ENCODE measurements at places on chromosomes 5 and 9.

GRCh38 chr9:132487351-132487791 is 77.4 kb downstream of the CFAP77 start:
- DNase-seq: no peak

- no peak for DNase-seq
These were observed 1.1 kb downstream of the MVB12B start for GRCh38 chr9:126327714-126328185.

- no peak for DNase-seq
These were observed 13.1 kb downstream of the TMOD1 start for GRCh38 chr9:97514531-97514930.

GRCh38 chr9:84438391-84438790 is 97.8 kb upstream of the SLC28A3 start:
- no peak for DNase-seq

DNA sequence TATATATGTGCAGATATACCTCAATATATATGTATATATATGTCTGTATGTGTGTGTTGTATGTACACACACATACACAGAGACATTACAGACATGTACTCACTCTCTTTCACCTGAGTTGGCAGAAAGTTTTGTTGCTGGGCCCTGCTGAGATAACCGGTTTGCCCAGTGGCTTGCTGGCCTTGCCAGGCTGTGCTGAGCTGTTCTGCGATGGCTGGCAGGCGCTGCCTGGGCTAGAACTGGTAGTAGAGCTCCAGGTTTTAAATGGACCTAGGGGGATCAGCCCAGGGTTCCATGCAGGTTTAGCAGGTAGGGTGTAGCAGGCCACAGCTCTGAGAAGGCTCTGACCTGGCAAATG is 394.3 kb downstream of the GADD45G start:
- DNase-seq: no peak

GRCh38 chr5:140114341-140115185 is 654 bp downstream of the PURA start:
- no peak for DNase-seq

GRCh38 chr5:55022450-55022849 is 1.6 kb upstream of the GZMK start:
- DNase-seq: no peak

DNA sequence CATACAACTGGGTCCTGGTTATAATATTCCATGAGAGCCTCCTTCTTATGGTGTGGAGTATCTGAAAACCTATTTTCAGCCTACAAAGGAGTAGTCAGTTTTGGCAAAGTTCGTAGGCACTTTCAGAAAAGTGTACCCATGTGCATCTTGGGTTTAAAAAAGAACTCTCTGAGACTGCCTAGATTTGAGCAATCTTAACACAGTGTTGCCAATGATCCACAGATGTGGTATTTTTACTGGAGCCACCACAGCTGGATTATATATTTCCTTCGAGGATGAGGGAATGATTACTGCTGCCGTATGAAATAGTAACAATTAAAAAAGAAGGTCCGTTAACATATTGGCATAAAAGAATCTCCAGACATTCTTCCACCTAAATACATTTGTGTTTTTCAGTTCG is 1.1 kb downstream of the PALM2AKAP2 start:
- no peak for DNase-seq

DNA sequence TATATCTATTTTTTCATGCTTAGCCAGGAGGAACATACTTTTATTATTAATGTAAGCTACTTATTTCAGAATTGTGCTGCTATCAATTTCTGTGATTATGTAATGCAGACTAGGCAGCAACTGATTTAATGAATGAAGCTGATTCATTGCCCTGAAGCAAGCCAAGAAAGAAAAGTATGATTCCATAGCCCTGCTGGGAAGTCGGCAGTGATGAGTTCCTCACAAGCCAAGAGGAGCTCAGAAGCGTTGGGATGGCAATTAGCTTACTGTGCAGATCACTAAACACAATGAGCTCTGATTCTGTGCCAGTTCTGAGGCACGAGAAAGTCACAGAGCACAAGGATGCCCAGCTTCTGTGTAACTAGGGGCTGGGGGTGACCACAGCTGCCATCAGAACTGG is 254.3 kb upstream of the KLF9 start:
- DNase-seq: no peak

DNA sequence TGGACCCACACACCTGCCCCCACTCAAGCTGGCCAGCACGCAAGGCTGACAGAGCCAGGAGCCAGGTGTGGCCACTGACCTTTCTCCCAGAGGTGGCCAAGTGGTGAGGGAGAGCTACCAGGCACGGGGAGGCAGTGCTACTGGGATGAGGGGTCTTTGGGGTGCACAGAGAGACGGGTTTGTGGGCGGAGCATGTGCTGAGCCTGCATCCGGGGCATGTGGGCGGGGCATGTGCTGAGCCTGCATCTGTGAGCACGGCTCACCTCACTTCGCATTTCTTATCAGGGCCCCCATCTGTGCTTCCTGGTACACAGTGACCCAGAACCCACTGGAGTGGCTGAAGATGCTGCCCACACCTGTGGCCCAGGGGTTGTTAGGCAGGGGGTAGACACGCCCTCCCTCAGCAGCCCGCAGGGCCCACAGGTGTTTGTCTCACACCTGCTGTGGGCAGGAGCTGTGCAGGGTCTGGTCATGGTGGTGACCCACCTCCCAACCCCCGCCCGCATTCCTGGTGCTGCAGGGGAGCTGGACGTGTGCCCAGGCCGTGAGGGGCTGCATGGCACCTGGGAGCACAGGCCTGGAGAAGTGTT is 21.5 kb downstream of the CCDC187 start:
- no peak for DNase-seq

DNA sequence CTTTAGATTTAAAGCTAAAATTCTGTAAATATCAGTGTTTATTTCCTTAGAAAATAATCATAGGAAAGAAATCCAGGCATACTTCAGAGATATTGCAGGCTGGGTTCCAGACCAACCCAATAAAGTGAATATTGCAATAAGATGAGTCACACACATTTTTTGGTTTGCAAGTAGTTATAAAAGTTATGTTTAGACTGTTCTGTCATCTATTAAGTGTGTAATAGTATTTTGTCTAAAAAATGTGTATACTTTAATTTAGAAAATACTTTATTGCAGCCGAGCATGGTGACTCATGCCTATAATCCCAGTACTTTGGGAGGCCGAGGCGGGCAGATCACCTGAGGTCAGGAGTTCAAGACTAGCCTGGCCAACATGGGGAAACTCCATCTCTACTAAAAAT is 6.9 kb upstream of the RIC1 start:
- no peak for DNase-seq

- no peak for DNase-seq
These were observed 9.6 kb upstream of the CTNNAL1 start for GRCh38 chr9:109022873-109023272.

- DNase-seq: no peak
These were observed at the start of gene MPDZ for GRCh38 chr9:13279284-13280141. Gene MPDZ (minus strand): TSS chr9:13279692. CDS start chr9:13250315, 29,377 bp downstream.

GRCh38 chr5:145385276-145385675 is 449.9 kb downstream of the PRELID2 start:
- DNase-seq: no peak

DNA sequence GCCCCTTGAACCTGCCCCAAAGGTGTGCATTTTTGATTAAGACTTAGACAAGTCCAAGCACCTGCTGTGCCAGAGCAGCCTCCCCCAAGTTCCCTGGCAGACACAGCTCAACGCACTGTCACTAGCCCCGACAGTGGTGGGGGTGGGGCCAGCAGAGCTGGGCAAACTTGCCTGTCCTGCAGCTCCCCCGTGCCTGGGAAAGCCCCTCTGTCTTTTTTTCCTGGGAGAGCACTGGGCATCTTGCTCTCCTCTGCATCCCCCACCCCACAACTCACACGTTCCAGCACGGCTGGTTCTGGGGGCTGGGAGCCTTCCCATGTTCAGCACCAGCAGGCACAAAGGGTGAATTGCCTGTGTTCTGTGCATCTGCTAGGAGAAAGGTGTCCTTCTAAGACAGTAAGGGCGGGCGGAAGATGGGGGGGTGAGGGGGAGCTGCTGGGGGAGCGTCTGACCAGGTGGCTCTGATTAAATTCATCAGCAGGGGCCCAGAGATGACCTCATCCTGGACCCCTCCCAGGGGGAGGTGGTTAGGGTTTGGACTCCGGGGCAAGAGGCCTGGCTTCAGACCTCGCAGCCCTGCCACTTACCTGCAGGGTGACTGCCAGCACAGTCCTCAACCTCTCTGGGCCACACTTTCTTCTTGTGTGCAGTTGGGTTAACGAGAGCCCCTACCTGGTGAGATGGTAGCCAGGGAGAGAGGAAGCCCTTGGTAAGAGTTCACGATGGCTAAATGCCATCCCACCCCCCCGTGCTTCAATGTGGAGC is 23.5 kb downstream of the HMCN2 start:
- DNase-seq: no peak

DNA sequence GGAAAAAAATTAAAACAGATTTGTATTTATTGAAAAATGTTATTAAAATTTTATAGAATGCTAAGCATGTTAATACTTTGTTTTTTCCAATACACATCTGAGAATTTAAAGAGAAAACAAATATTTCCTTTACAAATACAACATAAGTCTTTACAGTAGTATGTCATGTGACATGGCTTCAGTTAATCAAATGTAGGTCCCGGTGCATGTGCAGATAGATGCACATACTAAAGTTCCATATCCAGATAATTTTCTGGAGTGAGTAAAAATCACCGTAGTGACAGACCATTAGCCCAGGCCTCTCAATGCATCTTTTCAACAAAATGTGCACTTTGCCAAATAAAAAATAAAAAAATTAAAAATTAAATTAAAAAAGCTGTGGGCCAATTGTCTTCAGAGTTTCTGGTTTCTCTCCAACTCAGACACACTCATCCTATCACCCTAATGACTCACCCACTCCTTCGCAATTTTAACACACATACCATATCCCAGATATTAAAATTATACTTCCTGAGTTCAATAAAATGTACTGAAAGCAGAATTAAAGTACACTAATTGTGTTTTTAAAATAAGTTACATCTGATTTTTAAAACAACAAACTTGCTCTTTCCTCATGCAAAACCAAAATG is 508.1 kb downstream of the NR2F1-AS1 start:
- DNase-seq: no peak

DNA sequence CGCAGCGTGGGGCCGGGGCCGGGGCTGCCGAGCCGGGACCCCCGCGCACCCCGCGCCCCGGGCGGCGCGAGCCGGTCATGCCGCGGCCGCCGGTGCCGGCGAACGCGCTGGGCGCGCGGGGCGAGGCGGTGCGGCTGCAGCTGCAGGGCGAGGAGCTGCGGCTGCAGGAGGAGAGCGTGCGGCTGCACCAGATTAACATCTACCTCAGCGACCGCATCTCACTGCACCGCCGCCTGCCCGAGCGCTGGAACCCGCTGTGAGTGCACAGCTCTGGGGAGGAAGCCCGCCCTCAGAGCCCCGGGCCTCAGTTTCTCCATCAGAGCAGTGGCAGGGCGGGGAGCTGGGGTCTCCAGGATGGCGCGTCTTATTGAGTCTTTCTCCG is 335 bp downstream of the GALNT12 start:
- DNase-seq: no peak
